ENCODE measurements at places on chromosomes 1 and 21.

DNA sequence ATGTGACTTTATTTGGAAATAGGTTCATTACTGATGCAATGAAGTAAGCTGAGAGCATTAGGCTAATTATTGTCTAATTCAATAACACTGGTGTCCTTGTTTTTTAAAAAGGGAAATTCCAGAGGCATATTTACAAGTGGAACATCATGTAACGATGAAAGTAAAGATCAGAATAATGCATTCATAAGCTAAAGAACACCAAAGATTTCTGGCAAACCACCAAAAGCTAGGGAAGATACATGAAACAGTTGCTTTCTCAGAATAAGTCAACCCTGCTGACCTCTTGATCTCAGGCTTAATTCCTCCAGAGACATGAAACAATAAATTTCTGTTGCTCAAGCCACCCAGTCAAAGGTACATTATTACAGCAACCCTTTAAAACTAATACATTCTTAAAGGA lies 20.3 kb upstream of the IFI16 start:
- no peak for DNase-seq

- no peak for DNase-seq
Measured at GRCh38 chr1:42420911-42421585, 34.8 kb downstream of the ZMYND12 start.

DNA sequence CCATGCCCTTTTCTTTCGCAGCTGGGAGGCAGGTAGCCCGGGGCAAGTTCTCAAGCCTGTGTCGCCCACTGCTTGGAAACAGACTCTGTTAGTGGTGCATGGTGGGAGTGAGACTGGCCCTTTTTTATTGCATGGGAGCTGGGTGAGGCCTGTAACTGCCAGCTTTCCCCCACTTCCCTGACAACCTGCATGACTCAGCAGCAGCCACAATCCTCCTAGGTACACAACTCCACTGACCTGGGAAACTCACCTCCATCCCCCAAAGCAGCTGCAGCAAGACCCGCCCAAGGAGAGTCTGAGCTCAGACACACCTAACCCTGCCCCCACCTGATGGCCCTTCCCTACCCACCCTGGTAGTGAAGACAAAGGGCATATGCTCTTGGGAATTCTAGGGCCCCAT lies 25.8 kb downstream of the PIGP start:
- no peak for DNase-seq

DNA sequence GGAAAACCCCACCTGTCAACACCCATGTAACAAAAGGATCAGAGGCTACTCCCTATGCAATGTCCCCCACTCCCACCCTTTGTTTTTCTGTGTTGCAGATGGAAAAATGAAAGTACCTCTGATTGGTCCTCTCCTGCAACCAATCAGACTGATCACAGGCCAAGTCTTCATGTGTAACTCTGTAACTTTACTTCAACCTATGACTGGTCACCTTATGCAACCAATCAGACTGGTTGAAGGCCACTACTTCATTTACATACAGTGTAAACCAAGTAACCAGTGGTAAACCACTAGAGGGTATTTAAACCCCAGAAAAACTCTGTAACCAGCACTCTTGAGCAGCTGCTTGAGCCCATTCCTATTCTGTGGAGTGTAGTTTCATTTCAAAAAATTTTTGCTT lies 266.3 kb upstream of the OLFM3 start:
- DNase-seq, result no peak

GRCh38 chr1:167548059-167548932 lies 5.3 kb downstream of the CREG1 start:
- no peak for DNase-seq

- no peak for DNase-seq
Measured at GRCh38 chr1:56028244-56028643, 551.1 kb downstream of the PLPP3 start.

DNA sequence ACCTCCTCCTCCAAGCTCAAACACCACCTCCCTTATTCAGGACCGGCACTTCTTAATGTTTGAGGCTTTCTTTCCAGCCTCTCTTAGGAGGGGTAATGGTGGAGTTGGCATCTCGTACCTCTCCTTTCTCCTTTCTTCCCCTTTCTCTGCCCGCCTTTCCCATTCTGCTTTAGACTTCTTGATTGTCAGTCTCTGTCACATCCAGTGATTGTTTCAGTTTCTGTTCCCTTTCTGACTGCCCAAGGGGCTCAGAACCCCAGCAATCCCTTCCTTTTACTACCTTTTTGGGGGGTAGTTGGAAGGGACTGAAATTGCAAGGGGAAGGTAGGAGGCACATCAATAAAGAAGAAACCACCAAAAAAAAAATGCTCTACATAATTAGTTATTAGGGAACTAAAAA lies 5.6 kb downstream of the ELK4 start:
- DNase-seq, result no peak

DNA sequence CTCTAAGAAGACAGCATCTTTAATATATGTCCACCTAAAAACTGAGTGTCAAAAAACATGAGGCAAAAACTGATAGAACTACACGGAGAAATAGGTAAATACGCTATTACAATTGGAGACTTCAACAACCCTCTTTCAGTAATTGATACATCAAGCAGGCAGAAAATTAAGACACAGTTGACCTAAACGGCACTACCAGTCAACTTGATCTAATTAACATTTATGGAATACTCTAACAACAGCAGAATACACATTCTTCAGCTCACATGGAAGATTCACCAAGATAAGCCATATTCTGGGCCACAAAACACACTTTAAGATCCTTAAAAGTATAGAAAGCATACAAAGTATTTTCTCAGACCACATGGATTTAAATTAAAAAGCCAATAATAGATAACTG lies 137.6 kb downstream of the CLIC6 start:
- DNase-seq, result no peak

GRCh38 chr1:184088037-184088436 lies 36.5 kb downstream of the TSEN15 start:
- DNase-seq, result no peak

GRCh38 chr1:93770640-93771039 lies 89.0 kb upstream of the BCAR3 start:
- no peak for DNase-seq
